HuH-7 (cell line): ENCODE measurements at places on chromosomes 12 and 14.

GRCh38 chr14:101732118-101732517, 29.4 kb upstream of the PPP2R5C start:
- no peak for DNase-seq

DNA sequence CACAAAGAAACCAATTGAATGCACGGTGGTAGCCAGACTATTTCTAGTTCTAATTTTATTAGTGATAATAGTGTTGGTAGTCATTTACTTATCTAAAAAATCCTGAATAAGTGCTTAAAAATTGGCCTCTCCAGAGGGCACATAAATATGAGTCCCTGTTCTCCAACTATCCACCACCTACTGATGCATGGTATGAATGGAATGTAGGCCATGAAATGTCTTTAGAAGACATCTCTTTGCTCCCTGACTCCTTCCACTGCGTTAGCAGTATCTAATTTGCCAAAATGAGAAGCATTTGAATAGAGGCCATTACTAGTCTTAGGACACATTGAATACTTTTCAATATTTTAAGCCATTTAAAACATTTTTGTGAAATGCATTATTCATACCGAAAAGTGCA, 261.7 kb downstream of the LRFN5 start:
- DNase-seq = no peak

GRCh38 chr12:12216349-12217017, 50.4 kb downstream of the LRP6 start:
- no peak for DNase-seq

DNA sequence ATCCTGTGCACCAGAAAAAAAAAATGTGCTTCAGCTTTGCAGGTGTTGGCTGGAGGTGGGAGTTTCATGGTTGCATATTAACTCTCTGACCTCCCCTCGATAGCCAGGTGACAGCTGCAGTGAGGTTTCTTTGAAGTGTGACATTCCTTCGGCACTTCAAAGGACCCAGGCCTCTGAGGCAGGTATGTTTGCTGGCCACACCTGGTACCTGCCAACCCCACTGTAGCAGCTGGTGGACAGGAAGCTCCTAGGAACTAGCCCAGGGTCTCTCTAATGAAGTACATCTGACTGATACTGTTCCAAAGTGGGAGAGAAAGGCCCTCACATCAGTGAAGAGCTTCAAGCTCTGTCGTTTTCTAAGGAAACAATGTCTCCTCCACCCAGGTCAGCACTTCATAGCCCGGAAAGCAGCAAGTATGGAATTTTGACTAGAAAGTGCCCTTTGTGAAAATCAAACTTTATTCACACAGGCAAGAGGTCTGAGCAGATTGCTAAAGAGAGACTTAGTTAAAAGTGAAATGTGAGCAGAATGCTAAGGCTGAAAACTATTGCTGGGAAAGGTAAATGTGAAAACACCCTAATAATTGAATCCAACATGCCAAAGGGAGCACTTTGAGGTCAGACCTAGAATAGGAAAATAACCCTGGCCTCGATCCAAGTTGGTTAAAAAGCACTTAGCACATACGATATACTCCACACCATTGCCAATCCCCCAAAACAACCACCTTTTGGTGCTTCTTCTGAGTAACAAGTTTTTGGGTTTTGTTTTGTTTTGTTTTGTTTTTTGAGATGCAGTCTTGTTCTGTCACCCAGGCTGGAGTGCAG, 71.3 kb downstream of the PHLDA1 start:
- no peak for DNase-seq

GRCh38 chr12:103868215-103868614, 27.2 kb upstream of the NT5DC3 start:
- no peak for DNase-seq

GRCh38 chr12:82474798-82475184, 116.5 kb downstream of the METTL25 start:
- DNase-seq = no peak

DNA sequence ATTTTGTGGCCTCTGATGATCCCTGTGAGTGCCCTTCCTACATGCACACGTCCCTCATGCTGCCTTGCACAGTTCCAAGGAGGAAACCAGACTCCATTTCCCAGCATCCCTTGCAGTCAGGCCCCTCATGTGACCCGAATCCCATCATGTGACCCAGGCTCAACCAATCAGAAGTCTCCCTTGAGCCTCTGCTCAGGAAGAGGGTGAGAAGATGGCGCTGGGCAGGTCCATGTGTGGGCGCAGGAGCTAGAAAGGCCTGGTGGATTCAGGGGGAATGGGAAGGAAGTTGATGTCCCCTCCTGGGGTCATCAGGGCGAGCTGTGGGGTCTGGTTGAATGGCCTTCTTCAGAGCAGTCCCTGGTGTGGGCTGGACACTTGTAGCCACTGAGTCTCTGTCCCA, 240.5 kb downstream of the ADGRD1 start:
- no peak for DNase-seq

DNA sequence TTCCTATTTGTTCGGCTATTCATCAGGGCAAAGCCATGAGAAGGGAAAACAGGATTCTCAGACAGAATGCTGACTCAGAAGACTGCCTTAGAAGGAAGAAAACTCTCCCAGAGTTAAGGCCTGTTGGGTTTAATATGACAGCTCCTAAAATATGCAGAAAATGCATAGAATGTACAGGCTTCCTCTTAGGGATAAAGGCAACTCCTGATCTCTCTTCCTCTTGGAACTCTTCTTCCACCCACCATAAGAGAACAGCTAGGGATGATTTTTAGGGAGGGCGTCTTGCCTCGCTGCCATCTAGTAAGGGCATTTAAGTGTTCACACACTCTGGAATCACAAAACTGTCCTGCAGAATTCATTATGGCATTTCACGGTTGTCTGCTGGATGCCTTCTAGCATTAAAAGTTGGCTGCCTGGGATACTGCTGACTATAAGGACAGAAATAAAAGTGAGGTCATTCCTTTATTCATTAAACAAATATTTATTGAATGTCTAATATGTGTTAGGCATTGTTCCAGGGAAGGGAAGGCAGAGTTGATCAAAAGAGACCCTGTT, 73.7 kb downstream of the DCAF5 start:
- DNase-seq = no peak

- no peak for DNase-seq
Observed at GRCh38 chr14:61470961-61471293, 149.5 kb downstream of the PRKCH start.

- no peak for DNase-seq
Observed at GRCh38 chr12:69524331-69524630, 54.1 kb downstream of the FRS2 start.

- no peak for DNase-seq
Observed at GRCh38 chr14:35149239-35149638, 26.9 kb downstream of the PRORP start.

DNA sequence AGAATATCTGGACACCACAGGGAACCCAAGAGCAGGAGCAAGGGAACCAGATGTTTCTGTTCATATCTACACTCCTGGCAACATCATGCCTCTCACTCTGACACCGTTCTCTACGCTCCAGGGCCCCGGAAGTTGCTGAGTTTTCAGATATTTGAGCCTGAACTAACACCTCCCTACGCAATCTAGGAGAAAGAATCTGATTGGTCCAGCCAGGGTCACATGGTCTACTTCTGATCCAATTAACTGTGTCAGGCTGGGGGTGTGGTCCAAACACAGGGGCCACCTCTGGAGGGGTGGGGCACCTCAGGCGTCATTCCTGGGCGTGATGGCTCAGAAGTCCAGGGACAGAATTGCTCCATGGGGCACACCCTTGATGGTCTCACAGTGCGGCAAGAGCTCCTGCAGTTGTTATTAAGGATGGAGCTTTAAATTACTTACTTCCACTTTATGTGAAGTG, 165.5 kb downstream of the PTPN11 start:
- peak; percentile 66 for DNase-seq

GRCh38 chr14:38016497-38016896, 191.2 kb upstream of the SSTR1 start:
- DNase-seq = no peak

- DNase-seq = no peak
Observed at GRCh38 chr12:130981074-130981742, 27.5 kb downstream of the ADGRD1 start.

GRCh38 chr12:113172185-113172584, 13.1 kb downstream of the DDX54 start:
- no peak for DNase-seq

- DNase-seq = no peak
Observed at GRCh38 chr14:65382586-65382985, 29.9 kb upstream of the FUT8 start.

DNA sequence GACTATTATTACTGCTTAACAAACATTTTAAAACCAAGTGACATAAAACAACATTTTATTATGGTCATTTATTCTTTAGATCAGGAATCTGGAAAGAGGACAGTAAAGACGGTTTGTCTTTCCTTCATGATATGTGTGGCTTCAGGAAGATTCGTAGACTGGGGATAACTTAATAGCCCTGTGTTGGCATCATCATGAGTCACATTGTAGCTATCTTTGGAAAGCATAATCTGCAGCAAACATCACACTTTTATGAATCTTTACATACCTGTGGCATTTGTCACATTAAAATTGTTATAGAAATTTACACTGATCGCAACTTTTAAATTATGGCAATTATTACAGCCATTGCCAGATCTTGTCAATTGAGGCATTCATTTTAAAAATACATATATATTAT, 397.1 kb downstream of the NOVA1 start:
- DNase-seq = no peak

- DNase-seq = no peak
Observed at GRCh38 chr12:34107781-34108404, 85.6 kb downstream of the ALG10 start.

- no peak for DNase-seq
Observed at GRCh38 chr12:132247718-132248452, 81.5 kb downstream of the GALNT9 start.

DNA sequence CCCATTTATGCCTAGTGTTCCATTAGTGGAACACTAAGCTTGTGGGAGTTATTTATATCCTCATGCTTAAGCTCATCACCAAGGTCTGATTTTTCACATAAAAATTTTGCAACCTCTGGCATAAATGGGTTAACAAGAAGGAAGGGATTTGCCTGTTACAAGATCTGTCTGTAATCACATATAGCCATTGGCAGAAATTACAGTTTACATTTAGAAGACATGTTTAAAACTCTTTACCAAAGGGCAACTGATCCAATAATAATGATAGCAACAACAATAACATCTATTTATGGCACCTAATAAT, 422.9 kb downstream of the ZFP36L1 start:
- DNase-seq = no peak

GRCh38 chr12:60468546-60468945, 872.7 kb downstream of the SLC16A7 start:
- DNase-seq = no peak

DNA sequence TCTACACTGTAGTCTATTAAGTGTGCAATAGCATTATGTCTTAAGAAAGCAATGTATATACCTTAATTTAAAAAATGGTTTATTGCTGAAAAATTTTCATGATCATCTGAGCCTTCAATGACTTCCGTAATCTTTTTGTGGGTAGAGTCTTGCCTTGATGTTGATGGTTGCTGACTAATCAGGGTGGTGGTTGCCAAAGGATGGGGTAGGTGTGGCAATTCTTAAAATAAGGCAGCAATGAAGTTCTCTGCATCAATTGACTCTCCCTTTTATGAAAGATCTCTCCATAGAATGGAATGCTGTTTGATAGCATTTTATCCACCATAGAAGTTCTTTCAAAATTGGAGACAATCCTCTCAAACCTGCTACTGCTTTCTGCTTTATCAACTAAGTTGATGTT, 41.1 kb downstream of the BBS10 start:
- no peak for DNase-seq

GRCh38 chr12:26179826-26180225, 15.5 kb upstream of the SSPN start:
- DNase-seq = no peak

- no peak for DNase-seq
Observed at GRCh38 chr12:6180268-6181051, 19.7 kb upstream of the CD9 start.

DNA sequence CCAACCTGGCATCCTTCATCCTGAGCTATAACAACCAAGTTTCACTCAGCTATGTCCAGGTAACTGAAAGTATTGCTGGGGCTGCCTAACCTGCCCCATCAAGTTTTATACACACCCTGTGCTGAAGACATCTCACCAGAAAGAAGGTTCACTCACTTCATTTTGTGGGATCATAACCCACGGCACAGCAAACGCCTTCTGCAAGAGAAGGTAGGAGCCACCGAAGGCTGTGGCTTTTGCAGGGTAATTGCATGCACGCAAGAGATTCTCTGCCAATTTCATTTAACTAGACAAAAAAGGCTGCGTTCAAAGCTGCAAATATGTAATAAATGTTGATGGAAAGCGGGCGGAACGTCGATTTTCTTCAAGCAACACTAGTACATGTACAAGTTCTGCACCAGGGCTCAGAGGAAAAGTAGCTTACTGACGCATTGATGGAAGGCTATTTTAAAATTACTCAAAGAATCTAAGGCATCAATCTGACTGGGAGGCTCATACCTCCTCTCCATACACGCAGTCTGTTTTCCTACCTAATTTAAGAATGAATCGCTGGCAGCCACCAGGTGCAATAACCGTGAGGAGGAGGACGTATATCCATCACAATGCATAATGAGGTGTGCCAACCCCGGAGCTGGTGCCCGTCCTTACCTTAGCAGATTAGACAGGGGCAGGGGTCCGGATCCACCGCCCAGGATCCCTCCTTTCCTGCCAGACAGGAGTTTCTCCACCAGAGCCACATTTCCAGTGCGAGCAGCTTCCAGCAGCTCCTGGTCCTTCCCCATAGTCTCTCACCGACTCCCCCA, 1.1 kb downstream of the ANKS1B start:
- DNase-seq = peak; percentile 34

GRCh38 chr14:57390806-57391516, 575 bp downstream of the NAA30 start:
- DNase-seq = peak; percentile 52

GRCh38 chr14:103552011-103552845, 10.2 kb downstream of the BAG5 start:
- DNase-seq = no peak

DNA sequence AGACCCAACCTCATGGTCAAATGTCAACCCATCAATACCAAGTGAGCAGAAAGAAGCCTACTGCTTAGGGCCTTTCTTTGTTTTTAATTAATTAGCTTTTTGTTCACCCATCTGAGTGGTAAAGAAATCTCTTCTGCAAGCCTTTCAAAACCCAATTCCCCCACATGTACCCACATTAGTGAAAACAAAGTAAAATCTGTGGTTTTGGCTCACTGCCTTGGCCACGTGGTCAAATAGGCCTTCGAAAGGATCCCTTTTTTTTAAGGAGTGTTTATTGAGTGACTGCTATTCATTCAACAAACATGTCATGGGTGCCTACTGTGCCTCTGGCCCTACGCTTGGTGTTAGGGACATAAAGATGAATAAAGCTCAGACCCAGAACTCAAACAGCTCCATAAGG, 160.1 kb downstream of the NUAK1 start:
- no peak for DNase-seq

- no peak for DNase-seq
Observed at GRCh38 chr12:65885716-65886115, 61.4 kb downstream of the HMGA2 start.

- DNase-seq = no peak
Observed at GRCh38 chr12:27148373-27148772, 66.0 kb upstream of the C12orf71 start.

DNA sequence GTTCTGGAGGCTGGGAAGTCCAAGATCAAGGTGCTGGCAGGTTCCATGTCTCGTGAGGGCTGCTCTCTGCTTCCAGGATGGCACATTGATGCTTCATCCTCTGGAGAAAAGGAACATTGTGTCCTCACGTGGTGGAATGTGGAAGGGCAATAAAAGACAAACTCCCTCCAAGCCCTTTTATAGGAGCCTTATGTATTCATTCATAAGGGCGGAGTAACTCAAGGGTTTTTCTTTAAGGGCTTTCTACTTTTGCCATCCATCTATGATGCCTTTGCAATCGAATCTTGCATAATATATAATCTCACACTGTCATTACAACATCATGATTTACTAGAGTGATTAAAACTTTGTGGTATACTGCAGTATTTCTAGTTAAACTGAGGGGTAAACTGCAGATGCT, 132.7 kb upstream of the DDHD1 start:
- no peak for DNase-seq
